ENCODE measurements at places on chromosomes 11 and 22.

GRCh38 chr11:587978-588380 lies 11.7 kb downstream of the PHRF1 start:
- H3K4me1 ChIP-seq, result no peaks in the 10 kb centered on the region
- H3K4me3 ChIP-seq, result no peak overlapping the region
- DNase-seq, result no peak
- H3K27ac ChIP-seq, result no peak overlapping the region

DNA sequence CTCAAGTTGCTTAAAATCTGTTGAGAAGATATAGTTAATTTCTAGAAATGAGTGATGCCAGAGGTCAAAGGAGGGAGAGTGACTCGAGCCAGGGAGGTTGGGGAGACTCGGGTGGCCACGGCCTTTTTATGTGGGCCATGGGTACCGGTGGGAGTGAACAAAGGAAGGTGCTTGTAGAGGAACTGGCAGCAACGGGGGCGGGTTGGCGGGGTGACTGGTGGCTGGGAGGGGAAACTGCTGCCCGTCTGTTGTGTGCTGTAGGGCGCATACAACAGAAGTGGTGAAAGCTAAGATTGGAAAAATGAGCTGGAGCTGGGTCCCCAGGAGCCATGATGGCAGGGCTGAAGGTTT lies 5.4 kb downstream of the DAGLA start:
- no peak overlapping the region for H3K27ac ChIP-seq
- DNase-seq, result no peak
- peaks cover 2% of the 10 kb centered on the region for H3K4me1 ChIP-seq
- no peak overlapping the region for H3K4me3 ChIP-seq
- no peaks in the 10 kb centered on the region for H3K36me3 ChIP-seq

GRCh38 chr11:29773656-29774264 lies 243.1 kb downstream of the KCNA4 start:
- no peaks in the 10 kb centered on the region for H3K27me3 ChIP-seq
- no peak overlapping the region for H3K4me3 ChIP-seq
- no peak overlapping the region for H3K27ac ChIP-seq
- DNase-seq, result no peak

DNA sequence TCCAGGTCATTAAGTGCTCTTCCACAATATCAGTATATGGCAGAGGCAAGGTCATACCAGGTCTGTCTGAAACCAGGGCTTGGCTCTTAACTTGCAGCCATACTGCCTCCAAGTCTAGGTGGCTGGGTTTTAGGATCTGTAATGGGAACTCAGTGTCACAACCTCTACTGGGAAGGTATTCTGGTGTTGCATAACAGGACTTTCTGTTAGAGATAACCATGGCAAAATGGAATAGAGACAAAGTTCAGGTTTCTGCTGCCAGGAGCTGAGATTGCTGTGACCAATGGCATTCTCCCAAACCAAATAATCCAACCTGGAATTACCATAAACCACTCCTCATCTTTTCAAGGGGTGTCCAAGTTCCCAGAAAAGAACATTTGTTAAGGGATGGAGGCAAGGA lies 6.8 kb upstream of the SAA1 start:
- peaks cover 8% of the 10 kb centered on the region for H3K4me1 ChIP-seq
- H3K27ac ChIP-seq, result no peak overlapping the region
- no peaks in the 10 kb centered on the region for H3K36me3 ChIP-seq
- H3K27me3 ChIP-seq, result peaks cover 3% of the 10 kb centered on the region

DNA sequence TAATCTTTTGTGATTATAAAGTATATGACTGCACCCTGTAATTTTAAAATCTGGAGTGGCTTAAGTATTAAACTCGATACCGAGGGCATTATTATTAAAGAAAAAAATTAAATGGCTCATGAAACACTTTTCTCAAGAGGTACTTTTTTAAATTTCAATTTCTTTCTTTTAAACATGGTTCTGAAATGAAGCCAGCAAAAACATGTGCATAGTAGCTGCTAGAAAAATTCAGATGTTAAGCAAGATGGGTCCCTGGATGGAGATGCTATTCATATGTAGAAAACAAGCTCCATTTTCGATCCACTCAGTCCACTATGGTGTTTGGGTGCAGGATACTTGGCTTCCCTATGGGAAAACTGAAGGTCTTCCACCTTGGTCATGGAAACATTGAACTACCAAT lies 189.5 kb downstream of the PGR start:
- no peaks in the 10 kb centered on the region for H3K4me1 ChIP-seq
- no peak overlapping the region for H3K27ac ChIP-seq
- no peak for DNase-seq
- no peak overlapping the region for H3K4me3 ChIP-seq
- peaks cover 5% of the 10 kb centered on the region for H3K36me3 ChIP-seq

DNA sequence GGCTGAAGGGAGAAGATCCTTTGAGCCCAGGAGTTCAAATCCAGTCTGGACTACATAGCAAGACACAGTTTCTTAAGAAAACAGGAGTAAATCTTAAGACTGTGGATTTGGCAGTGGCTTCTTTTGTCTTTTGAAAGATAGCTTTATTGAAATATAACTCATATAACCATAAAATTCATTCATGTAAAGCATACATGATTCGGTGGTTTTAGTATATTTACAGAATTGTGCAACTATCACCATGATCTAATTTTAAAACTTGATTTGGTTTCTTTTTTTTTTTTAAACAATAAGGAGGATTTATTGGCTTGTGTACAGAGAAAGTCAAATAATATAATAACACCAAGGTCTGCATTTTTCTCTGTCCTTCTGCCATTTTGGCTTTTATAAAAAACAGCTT lies 23.1 kb upstream of the PSMA1 start:
- H3K4me3 ChIP-seq, result no peak overlapping the region
- DNase-seq, result no peak
- no peaks in the 10 kb centered on the region for H3K4me1 ChIP-seq
- H3K36me3 ChIP-seq, result no peaks in the 10 kb centered on the region
- H3K27ac ChIP-seq, result no peak overlapping the region
- H3K27me3 ChIP-seq, result no peaks in the 10 kb centered on the region

DNA sequence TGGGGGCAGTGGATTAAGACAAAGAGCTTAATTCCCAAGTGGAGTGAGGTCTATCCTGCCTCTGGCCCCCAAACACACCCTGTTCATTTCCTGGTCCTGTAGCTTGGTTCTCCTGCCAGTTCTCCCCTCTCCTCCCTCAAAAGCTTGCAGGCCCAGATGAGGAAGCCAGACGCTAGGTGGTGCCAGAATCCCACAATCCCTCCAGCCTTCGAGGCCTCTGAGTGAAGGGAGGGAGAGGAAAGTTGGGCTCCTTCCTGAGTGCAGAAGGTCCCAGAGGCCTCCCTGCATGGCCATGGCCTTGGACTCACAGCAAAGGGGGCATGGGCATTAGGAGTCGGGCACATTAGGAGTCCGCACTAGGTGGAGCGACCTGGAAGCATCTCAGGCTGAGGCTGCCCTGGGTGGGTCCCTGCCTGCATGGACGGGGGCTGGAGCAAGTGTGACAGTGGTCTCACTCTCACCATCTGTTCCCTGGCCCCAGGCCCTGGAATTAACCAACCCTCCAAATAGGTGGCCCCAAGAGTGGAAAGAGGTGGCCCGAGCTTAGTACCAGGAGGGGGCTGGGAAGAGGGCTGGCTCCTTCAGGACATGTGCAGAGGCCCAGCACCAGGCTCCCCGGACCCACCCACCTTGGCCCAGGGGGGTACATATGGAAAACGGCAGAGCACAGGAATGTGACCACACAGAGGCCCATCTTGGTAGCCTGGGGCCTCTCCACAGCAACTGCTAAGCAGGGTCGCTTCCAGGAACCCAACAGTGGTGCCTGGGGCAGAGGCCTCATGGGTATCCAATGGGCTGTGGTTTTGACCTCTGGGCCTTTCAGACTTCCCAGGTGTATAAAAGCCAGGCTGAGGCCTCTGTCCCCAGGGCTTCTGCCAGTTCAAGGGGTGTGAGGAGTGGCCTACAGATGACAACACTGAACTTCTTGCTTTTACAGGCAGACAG lies 5.2 kb downstream of the FXYD2 start:
- H3K4me3 ChIP-seq, result no peak overlapping the region
- peaks cover 4% of the 10 kb centered on the region for H3K27me3 ChIP-seq
- H3K4me1 ChIP-seq, result peaks cover 33% of the 10 kb centered on the region

GRCh38 chr22:20531404-20532201 lies 24.2 kb downstream of the MED15 start:
- no peaks in the 10 kb centered on the region for H3K27me3 ChIP-seq
- H3K4me3 ChIP-seq, result no peak overlapping the region
- H3K27ac ChIP-seq, result peak overlapping the region; percentile 54
- H3K4me1 ChIP-seq, result peaks cover 29% of the 10 kb centered on the region
- DNase-seq, result no peak

- H3K4me3 ChIP-seq, result no peak overlapping the region
- no peak for DNase-seq
- H3K27ac ChIP-seq, result no peak overlapping the region
Measured at GRCh38 chr11:86196085-86196696, 48.4 kb upstream of the EED start.

GRCh38 chr11:19025481-19026406 lies 34.8 kb downstream of the MRGPRX2 start:
- H3K4me1 ChIP-seq, result no peaks in the 10 kb centered on the region
- H3K4me3 ChIP-seq, result no peak overlapping the region
- peaks cover 19% of the 10 kb centered on the region for H3K27me3 ChIP-seq
- no peaks in the 10 kb centered on the region for H3K36me3 ChIP-seq
